ENCODE measurements at places on chromosomes 1 and 21.

GRCh38 chr1:156623946-156624813, 5.0 kb downstream of the HAPLN2 start:
- DNase-seq = peak; percentile 68

DNA sequence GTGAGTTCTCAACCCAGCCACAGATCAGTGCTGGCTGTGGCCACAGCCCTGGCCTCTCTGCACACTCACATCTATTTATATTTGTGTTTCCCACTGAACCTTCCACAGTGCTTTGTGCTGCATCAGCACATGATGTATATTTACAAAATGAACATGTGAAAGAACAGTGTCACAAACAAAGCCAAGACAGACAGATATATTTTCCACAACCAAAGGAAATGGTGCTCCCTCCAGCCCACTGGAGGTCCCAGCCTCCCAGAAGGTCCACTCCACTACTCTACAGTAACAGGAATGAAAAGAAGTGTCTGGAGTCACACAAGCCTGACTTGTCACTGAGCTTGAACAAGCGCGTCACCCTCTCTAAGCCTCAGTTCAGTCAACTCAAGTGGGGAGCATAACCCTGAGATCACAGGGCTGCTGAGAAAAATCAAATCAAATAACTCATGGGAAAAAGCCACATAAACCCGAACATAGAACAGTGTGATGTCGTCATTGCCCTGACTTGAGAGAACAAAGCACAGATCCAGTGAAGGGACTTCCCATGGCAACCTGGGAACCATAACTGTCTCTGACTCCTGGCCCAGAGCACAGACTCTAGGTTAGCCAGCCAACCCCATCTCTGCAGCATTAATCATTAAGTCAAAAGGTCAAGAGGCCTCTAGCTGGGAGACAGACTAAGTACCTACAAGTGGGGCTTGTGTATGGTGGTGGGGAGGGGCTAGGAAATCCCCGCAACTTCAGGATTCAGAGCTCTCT, 121.2 kb downstream of the TRABD2B start:
- no peak for DNase-seq

GRCh38 chr1:147579532-147579931, 38.2 kb downstream of the BCL9 start:
- no peak for DNase-seq

GRCh38 chr1:171800342-171800741, 18.9 kb downstream of the METTL13 start:
- DNase-seq = peak; percentile 65

GRCh38 chr1:202376247-202376646, 27.7 kb downstream of the PPP1R12B start:
- no peak for DNase-seq

DNA sequence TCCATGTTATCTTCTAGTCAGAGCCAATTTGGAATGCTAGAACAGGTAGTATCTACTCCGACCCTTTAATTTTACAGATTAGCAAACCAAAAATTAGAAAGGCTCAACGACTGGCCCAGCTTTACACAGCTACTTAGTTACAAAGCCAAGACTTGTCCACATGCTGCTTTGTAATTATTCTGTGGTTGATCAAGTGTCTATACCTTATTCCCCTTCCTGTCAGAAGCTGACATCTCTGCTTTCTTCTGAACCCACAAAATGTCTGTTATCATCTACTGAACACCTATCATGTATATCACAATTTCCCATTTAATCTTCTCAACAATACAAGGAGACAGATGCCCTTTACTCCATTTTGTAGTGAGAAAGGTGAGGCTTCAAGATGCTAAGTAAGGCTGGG, 15.6 kb downstream of the TGFBR3 start:
- DNase-seq = no peak

GRCh38 chr21:14306126-14306907, 76.6 kb downstream of the HSPA13 start:
- DNase-seq = peak; percentile 24

GRCh38 chr1:54559771-54560231, 11.8 kb downstream of the ACOT11 start:
- DNase-seq = peak; percentile 65

- DNase-seq = no peak
These were observed 180.7 kb downstream of the ETS2 start for GRCh38 chr21:38986406-38986805.

DNA sequence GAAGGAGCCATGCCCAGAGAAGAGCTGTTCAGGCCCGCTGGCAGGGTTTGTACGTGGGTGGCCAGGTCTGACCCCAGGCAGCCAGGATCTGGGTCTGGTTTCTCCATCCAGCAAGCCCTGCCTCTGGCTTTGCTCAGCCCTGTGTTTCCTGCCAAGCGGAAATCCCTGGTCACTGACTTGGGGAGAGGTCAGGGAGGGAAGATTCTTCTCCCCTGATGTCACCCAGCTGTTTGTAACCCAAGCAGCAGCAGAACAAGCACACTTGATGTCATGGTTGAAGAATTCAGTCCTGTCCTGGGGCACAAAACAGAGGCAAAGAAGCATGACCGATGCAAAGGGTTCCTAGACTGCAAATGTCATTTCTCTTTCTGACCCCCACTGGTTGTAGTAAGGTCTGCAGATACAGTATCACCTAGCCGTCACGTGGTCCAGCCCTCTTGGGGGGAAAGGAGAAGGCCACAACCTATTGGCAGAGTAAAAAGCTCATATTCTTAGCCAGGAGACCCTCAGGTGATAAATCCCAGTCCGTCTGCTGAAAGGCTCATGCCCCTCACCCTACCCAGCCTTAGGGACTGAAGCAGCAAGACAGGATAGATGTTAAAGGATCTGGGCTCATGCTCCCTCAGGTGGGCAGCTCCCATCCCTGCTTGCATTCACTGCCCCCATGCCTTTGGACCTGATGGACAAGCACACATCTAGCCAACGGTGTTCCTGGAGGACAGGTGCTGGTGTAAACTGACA, 120.9 kb downstream of the SYT2 start:
- no peak for DNase-seq

DNA sequence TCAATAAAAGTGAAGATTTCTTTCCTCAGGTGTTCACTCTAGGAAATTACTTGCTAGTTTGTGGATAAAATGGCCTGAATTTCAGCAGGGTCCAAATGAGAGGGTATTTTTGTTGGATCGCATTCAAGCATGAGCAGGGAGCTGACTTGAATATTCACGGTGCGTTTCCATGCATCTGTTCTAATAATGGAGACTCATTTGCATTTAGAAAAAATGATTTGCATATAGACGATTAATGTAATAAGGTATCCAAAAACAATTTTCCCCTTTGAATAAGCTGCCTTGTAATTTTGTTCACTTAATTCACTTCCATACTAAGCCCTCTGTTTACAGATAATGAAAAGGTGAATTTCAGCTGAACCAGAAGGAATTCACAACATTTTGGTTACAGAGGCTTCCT, 130.9 kb upstream of the AJAP1 start:
- DNase-seq = no peak

DNA sequence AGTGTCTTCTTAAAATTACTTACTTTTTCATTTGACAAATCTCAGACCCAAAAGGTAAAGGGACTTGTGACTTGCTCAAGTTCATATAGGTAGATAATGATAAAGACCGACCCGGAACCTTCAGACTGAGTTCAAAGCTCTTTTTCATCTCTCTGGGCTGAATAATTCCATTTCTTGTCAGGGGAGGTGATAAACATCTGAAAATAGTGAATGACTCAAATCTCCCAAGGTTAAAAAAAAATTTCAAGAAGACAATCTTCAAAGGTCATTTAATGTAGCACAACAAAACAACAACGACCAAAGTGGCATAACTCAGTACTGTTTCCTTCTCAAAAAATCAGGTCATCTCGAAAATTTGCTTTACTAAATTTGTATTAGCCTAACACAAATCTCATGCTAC, 20.6 kb downstream of the LUZP1 start:
- no peak for DNase-seq

DNA sequence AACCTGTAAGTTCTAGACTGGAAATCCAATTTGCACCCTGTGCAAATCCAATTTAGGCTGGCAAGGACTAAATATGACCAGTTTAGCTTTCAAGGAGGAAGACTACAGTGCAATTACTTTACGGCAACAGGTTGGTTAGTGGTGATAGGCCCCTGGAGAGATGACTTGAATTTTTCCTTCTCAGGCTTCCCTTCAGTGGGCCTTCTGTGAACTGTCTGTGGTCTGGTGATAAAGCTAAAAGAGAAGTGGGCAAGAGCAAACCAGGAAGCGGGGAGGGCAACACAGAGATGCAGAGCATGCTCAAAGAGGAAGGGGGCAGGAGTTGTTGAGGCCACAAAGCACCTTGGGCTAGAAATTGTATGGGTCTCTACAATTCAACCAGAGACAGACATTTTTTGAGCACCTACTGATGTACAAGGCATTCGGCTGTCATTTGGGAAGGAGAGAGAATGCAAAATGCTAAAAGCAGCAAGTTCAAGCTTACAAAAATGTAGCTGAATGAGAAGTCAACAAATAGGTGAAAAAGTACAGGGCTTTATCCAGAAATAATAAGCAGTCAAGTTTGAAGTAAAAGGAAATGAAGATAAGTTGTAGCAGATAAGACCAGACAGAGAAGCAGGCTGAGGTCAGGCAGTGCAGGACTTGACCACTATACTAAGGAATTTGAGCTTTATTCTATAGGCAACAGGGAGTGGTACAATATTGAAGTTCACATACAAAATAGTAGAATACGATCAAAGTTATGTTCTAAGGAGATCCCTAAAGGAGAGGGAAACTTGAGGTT, 23.9 kb downstream of the INPP5B start:
- no peak for DNase-seq

- peak; percentile 39 for DNase-seq
These were observed 68.7 kb upstream of the C1orf105 start for GRCh38 chr1:172351754-172352161.

DNA sequence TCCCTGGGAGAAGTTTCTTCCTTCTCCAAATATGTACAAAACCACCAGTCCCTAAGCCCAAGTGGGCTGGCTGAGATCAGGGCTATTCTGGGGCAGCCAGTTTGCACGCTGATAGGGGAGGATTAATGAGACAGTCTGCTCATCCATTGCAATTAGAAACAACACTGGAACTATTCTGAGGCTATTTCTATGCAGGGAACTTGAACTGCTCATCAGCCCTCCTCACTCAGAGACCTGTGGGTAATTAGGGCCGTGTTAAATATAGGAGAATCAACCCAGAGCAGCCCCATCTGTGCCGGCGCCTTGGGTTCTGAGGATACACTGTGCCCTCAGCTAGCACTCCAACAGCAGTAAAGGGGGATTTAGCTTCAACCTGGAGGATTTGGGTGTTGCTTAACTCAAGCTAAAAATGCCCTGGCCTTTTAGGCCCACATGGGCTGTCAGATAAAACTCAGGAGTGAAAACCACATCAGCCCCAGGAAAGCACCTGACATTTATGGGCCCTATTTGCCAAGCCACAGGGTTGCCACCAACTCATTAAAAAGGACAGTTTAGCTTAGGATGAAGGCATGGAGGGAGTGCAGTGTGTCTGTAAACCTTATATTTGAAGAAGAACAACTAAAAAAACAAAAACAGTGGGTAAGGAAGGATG, 53.9 kb downstream of the DUSP10 start:
- no peak for DNase-seq

DNA sequence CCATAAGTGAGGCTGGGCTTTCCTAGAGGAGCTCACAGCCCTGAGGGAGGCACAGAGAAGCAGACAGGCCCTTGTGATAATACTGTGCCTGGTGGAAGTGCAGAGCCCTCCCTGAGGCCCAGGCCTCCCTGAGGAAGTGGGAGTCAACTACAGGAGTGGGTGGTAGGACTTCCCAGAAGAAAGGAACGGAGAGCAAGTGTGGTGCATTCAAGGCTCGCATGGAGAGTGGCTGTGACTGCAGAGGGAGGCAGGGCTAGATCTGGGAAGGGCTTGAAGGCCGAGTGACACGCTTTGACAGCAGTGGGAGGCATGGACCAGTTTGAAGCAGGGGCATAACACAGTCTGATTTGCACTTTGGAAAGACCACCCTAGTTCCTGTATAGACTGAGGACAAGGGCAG, 37.3 kb downstream of the AZIN2 start:
- DNase-seq = no peak

GRCh38 chr1:5986018-5986417, 6.2 kb downstream of the NPHP4 start:
- no peak for DNase-seq

DNA sequence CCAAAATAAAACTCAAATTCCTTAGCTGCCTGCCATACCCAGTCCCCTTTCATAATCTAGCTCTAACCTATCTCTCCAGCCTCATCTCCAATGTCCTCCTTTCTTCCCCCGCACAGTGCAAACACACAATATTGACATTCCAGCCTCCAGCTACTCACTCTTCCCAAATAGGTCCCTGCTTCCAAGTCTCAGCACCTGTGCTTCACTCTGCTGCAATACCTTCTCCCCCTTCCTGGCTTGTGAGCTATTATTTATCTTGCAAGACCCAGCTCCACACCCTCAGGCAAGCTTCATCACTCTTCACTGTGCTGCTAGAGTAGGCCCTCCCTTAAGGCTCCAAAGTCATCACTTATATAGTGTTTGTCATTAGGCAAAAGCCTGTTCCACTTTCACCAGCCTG, 9.7 kb downstream of the PLPP3 start:
- no peak for DNase-seq

- DNase-seq = no peak
These were observed 276.0 kb upstream of the NR5A2 start for GRCh38 chr1:199751506-199751905.

GRCh38 chr1:195899762-195900352, 708.4 kb downstream of the KCNT2 start:
- no peak for DNase-seq

- no peak for DNase-seq
These were observed 17.7 kb upstream of the SAMD11 start for GRCh38 chr1:905811-906599.

GRCh38 chr1:46438346-46438745, 44.2 kb downstream of the FAAH start:
- no peak for DNase-seq

GRCh38 chr1:48472638-48473037, 634 bp upstream of the SPATA6 start:
- DNase-seq = no peak

DNA sequence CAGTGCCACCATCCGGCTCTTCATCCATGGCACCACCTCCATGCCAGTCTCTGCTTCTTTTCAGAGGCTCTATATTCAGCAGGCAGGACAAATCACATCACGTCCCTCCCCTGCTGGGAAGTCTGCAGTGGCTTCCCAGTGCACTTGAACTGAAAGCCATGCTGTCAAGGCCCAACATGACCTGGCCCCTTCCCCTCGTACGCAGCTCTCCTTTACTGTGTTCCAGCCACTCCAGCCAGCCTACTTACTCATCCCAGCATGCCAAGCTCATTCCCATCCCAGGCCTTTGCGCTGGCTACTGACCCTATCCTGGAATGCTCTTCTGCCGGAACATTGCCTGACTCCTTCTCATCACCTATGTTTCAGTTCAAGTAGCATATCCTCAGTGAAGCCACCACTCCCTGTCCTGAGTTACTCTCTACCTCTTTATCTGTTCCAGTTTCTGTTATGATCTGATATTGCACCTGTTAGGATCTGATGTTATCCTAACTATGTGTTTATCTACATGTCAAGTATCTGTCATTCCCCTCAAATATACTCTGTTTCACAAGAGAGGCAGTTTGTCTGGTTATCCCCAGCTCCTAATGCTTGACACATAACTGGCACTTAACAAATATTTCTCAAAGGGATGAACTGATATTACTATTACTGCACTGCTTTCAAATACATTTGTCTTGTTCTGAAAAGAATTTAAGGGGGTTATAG, 101.2 kb upstream of the F3 start:
- DNase-seq = no peak

Data from cerebellar cortex (tissue), 1 donor.